ENCODE measurements at places on chromosomes 7 and 10.

DNA sequence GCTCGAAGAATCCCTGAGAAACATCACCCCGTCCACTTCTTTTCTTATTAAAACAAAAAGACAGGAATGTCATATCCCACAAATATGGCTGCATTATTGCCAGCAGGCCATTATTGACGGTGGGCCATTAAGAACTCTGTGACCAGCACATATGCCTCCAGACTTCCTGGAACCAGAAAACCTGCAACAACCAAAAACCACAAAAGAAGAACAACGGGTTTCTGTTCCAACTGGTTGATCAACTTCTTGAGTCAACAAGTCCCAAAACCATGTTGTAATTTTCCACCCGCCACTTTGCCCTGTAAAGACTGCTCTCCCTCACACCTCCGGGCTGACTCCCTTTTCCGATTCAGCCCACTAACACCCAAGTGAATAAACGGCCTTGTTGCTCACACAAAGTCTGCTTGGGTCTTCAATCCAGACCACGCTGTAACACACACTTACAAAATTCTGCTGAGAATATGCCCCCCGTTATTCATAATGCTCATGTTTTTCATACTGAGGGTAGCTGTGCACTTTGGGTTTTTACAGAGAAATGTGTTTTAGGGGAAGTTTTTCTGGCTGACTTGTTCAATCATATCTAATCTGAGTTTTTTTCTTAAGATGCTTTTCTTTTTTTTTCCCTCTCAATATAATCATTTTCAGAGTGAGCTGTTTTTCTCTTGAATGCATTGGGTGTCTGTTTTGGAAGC, 20.7 kb downstream of the ZNF107 start:
- no peak for DNase-seq

- no peak for DNase-seq
These were observed 271.3 kb downstream of the STK31 start for GRCh38 chr7:23981314-23981713.

DNA sequence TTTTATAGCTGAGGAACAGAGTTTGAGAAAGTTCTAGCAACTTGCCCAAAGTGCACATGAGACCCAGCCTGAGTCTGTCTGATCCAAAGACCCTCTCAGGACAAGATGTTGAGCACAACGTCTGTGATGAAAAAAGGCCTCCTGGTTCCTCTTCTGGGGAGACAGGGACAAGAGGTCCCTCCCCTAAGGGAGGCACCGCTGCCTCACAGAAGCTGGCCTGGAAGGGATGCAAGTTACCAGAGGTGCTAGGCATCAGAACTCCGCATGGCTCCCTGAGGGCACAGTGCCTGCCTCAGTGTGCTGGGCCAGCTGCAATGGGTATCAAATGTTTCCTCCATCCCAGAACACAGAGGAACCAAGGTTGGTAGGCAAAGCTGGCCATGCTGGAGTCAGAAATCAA, 302.4 kb downstream of the GRID1 start:
- no peak for DNase-seq

DNA sequence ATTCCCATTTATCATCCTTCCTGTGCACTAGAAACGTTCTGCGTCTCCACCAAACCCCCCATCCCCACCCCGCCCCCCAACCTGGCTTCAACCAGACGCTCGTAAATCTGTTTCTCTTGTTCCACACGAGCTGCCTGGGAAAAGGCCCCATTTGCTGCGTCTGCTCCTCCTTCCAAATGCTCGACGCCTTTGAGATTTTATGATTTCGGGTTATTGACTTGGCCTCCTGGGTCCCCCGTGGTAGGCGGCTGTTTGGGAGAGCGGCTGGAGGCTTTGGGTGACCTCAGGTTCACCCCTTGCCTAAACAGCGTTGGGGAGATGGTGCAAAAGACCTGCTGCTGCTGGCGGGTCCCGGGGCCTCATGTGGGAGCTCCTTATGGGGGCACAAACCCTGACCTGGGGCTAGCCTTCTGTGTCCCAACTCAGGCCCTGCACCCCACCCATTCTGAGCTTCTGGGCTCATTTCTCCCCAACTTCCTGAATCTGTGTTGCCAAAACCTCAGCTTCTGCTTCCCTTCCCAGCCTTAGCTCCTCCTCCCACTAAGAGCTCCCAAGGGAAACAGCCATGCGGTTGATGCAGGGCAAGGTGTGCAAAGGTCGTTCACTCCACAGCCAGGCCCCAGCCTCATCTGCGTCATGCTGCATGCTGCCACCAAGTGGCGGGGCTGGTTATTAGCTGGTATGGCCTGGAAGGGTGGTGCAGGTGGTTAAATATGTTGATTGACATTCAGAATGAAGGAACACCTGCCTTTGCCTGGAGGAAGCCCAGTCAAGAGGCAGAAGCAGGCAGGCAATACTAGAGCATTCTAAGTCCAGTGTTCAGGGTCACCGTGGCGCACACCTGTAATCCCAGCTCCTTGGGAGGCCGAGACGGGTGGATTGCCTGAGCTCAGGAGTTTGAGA, 49.1 kb upstream of the ELN start:
- peak; percentile 83 for DNase-seq

GRCh38 chr7:140484951-140485499, 5.7 kb upstream of the MKRN1 start:
- DNase-seq = no peak

DNA sequence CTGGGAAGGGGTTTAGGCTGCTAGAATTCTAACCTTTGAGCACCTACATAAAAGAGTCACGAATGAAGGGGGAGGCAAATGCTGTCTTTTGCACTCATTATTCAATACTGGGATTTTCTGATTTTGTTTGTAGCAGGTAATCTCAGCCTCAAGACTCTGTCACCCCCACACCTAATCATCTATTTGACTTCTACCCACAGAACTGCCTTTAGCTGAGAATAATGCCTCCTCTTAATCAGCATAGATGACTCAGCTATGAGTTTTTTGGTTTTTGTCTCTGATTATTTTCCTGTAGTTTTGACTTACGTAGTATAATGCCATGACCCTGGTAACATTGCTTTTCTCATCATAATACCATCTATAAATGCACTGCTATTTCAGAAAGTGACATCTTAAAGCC, 42.7 kb upstream of the CACNB2 start:
- DNase-seq = no peak

GRCh38 chr7:158655931-158656441, 48.6 kb downstream of the NCAPG2 start:
- no peak for DNase-seq

DNA sequence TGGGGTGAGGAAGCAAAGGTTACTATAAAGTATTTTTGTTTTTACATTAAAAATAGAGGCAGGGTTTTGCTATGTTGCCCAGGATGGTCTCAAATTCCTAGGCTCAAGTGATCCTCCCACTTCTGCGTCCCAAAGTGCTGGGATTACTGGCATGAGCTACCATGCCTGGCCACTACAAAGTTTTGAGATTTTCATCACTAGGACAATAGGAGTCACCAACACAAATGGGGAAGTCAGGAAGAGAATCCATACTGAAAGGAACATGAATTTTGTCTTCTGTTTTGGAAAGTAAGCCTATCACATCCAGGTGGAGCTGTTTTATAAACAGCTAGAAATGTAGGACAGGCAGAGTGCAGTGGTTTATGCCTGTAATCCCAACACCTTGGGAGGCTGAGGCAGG, 20.0 kb upstream of the CAPZA2 start:
- no peak for DNase-seq

DNA sequence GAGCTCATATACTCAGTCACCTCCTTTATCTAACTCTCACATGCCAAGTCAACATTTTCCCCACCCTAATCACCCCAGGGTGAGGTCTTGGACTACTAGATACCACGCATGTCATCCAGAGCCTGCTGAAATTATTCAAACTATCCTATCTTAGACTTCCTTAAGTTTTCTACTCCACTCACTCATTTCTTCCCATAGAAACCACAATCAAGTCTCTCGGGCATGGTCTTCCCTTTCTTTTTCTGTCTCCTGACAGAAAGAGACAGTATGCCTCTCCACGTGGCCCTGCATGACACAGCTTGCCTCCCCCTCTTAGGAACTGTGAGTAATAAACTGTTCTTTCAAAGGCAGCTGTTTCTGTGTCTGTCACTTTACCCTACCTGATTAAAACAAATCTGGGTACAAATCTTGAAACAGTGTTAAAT, 29.4 kb downstream of the TAS2R41 start:
- no peak for DNase-seq

DNA sequence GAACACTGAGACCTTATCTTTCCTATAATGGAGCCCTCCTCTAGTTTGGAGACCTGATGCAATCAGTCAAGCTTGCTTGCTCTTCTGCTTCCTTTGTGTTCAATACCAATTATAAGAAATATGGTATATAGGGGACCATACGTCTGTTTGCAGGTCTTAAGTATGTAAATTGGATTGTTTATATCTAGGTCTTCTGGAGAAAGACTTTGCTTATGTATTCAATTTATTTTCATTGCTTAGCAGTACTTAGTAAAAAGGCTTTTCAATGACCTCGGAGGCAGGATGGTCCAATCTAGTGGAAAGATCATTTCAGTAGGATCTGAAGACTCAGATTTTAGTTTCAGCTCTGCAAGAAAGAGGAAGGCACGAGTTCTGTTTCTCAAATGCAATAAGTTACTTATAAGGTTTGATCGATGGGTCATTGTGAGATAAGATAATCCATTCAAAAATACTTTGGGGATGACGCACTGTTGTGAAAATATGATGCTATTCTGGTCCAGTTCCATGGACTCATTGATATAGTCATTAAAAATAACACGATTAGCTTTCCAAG, 571.6 kb downstream of the SH2D4B start:
- DNase-seq = no peak

GRCh38 chr7:148242294-148242821, 348.2 kb upstream of the C7orf33 start:
- DNase-seq = peak; percentile 23

GRCh38 chr7:138943061-138943460, 38.1 kb downstream of the KIAA1549 start:
- DNase-seq = no peak

DNA sequence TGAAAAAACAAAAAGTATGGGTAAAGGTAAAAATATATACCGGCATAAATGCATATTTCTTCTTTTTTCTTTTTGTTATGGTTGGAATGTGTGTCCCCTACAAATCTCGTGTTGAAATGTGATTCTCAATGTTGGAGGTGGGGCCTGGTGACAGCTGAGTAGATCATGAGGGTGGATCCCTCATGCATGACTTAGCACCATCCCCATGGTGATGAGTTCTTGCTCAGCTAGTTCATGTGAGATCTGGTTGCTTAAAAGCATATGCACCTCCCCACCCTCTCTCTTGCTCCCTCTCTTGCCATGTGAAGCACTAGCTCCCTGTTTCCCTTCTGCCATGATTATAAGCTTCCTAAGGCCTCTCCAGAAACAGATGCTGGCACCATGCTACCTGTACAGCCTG, 93.3 kb downstream of the HYCC1 start:
- DNase-seq = no peak

- DNase-seq = no peak
These were observed 122.8 kb downstream of the MAPK8 start for GRCh38 chr10:48429309-48429708.

GRCh38 chr10:2618690-2619089, 448.7 kb upstream of the PFKP start:
- no peak for DNase-seq
